HAP-1 (cell line): ENCODE measurements at places on chromosomes 5 and 9.

GRCh38 chr9:134681061-134681661, 39.6 kb downstream of the COL5A1 start:
- no peak for DNase-seq

DNA sequence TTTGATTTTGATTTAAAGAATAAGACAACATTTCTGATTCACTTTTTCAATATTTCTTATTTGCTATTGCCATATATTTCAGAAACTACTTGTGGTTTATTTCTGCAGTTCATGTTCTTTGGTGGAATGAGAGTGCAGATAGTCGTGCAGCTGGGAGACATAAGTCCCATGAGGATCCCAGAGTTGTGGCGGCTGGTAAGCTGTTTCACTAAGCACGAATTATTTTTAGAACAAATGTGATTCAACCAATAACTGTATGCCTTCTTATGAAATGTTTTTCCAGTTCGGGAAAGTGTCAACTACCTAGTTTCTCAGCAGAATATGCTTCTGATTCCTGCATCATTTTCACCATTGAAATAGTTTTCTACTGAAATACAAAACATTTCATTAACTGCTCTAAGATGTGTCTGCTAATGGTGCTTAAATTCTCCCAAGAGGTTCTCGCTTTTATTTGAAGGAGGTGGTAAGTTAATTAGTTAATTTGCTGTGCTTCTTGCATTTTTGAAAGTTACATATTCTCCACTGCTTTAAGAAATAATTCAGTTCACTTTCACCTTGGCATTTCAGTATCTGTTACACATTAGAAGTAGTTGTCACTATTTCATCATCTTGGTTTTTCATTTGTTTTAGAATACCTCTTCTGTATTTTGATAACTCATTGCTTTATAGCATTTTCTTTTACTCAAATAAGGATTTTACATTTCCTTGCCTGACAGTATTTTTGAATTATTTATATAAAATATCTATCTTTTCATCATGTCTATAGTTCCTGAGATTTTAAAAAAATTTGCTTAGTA, 9.0 kb downstream of the NIPSNAP3B start:
- no peak for DNase-seq

DNA sequence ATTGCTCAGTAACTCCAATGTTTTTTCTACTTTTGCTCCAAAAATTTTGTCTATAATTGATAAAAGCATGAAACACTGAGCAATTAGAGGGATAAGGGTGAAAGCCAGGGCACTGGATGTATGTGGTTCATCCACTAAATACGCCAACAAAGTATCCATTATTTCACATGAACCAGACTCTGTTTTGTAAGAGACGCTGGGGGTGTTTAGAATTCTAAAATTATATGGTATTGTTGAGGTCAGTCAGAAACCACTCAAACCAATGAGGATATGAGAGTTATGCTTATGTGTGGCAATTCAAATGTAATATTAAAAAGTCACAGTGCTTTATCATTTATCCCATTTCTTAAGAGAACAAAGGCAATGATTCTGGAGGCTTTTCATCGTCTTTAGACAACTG, 220.2 kb downstream of the EFNA5 start:
- no peak for DNase-seq

DNA sequence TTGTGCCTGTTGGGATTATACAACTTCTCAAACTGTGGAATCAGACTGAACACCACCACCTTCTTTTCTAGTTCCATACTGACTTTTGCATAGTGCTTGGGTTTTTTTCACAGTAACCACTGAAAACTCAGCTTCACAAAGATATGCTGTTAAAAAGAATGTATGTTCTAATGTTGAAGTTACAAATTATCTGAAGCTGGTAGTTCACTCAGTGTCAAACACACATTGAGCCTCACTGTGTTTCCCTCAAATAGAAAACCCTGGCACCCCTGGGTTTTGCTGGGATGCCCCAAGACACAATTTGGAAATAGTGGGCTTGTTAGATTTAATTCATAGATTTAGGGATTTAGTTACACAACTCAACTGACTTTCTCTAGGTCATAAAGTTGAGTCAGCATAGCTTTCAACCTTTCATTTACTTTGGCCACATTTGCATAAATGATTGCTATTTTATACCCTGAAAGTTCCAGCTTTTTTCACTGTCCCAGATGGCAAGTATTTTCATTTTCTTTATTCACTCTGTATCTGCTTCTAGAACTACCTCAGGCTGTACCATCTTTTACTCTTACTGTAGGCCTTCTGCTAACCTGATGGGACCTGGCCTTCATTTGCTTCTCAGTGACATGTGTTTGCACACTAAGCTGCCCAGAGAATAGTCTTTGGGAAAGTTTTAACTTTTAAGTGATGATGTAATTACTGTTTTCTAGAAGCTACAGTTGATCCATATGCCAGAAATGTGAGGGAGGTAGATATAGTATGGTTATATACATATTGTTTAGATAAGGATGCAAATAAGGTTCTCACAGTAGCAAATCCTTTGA, 115.1 kb downstream of the CDC42SE2 start:
- DNase-seq = no peak

DNA sequence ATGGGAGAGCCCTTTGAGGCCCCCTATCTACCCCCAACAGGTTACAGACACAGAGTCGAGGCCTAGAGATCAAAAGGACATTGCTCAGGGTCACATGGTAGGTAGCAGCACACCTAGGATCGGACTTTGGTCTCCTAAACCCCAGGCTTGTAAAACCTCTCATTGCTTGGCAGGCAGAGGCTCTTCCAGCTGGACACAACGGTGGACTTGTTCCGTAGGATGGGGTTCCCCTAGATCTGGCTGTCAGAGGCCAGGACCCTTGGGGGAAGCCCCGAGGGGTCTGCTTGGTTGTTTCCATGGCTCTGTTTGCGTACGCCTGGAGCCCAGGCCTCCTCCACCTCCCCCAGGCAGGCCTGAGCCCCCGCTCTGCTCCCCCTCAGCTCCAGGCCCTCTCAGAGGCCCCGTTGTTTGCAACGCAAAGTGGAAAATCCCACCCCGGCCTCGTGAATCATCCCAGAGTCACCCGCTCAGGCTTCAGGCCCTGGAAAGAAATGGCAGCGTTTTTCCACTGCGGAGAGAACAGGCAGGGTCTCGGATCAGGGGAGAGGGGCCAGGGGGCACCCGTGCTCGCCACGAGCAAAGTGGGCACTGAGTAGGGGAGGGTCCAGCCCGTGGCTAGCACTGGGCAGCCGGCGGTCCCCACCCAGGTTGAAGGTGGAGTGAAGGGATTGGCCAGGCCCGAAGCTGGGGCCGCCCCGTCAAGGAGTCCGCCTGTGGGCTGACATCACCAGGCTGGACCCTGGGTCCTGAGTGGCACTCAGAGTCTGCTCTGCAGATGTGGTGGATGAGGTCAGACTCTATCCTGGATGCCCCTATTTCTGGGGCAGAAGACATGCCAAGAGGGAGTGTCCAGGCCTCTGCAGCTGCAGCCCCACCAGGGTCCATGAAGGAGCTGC, 19.8 kb downstream of the COL27A1 start:
- DNase-seq = no peak

GRCh38 chr9:135029463-135029862, 58.0 kb upstream of the OLFM1 start:
- DNase-seq = no peak

DNA sequence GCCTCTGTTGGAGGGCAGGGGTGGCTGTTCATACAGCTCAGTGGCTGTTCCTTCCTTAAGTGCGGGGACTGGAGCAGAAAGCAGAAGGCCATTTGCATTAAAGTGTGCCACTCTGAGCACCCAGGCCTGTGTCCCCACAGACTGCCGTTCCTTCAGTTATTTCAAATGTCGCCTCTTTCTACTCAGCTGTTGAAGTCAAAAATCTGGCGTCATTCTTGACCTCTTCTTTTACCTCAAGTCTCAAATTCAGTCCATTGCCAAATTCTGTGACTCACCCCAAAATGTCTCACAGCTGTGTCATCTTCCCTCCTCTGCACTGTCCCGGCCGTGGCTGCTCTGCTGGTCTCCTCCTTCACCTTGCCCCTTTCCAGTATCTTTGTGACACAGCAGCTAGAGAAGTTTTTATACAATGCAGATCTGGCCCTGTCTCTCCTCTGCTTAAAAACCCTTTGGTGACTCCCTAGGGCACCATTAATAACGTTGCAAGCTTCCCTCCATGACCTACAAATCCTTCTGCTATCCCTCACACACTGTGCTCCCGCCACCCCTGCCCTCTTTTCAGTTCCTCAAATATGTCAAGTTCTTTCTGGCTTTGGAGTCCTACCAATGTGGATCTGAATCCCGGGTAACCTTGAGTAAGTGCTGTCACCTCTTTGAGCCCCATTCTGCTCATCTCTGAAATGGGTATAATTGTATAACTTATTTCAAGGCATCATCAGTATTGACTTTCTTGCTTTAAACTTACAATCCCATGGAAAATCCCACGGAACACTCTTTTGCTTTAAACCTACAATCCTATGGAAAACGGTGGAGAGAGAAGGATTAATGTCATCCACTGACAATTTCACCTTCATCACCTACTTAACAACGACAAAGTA, 98.3 kb upstream of the BOD1 start:
- DNase-seq = no peak

GRCh38 chr9:99593610-99594009, 228.1 kb upstream of the NR4A3 start:
- DNase-seq = no peak

- no peak for DNase-seq
Observed at GRCh38 chr5:43893951-43894684, 291.1 kb downstream of the NNT start.

GRCh38 chr5:150329038-150329437, 26.3 kb upstream of the ARSI start:
- no peak for DNase-seq

- DNase-seq = no peak
Observed at GRCh38 chr9:29437526-29437925, 1864.2 kb upstream of the C9orf72 start.

DNA sequence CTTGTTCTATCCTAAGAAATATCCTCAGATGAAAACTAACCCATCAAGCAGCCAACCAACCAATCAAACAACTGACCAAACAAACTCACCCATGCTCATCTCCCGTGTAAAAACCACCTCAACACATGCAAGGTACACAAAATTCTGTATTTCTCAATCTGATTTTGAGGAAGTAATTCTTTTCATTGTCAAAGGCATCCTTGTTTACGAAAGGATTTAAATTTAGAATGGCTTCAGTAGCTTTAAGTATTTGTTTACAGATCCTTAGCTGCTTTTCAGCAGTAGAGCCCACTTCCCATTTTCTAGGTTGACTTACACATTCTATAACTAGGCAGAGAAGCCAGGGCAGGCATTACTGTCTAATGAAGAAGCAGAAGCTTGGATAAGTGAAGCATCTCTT, 78.6 kb downstream of the NTRK2 start:
- no peak for DNase-seq
